Brain pericyte (primary cell): ENCODE measurements at places on chromosomes 12 and 14.

DNA sequence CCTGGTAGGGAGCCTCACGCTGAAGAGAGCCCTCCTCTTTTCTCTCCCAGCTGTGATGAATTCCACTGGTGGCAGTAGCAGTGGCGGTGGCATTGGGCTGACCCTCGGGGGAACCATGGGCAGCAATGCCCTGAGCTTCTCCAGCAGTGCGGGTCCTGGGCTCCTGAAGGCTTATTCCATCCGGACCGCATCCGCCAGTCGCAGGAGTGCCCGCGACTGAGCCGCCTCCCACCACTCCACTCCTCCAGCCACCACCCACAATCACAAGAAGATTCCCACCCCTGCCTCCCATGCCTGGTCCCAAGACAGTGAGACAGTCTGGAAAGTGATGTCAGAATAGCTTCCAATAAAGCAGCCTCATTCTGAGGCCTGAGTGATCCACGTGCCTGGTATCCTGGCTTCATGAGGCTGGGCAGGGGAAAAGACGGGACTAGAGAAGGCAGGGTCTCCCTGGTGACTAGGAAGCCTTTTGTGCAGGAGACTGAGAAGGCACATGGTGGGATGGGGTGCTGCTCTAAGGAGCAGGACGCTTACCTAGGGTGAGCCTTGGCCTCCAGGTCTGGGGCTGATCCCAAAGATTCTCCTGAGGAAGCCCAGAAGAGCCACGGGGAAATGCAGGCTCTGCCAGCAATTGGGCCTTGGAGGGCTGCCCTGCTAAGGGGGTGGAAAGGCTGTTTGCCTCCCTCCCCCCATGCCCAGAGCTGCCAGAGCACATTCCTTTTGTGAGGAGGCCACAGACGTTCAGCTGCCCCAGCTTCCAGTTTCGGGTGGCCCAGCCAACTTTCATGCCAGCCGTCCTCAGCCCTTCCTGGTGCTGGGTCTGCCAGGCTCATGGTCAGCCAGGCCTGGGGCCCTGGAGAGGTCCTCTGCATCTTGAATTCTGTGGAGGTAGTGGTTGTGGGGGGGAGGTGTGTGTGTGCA is 15.8 kb downstream of the KRT7 start:
- no peak for DNase-seq

GRCh38 chr14:76115010-76115422 is 36.7 kb upstream of the GPATCH2L start:
- no peak for DNase-seq

DNA sequence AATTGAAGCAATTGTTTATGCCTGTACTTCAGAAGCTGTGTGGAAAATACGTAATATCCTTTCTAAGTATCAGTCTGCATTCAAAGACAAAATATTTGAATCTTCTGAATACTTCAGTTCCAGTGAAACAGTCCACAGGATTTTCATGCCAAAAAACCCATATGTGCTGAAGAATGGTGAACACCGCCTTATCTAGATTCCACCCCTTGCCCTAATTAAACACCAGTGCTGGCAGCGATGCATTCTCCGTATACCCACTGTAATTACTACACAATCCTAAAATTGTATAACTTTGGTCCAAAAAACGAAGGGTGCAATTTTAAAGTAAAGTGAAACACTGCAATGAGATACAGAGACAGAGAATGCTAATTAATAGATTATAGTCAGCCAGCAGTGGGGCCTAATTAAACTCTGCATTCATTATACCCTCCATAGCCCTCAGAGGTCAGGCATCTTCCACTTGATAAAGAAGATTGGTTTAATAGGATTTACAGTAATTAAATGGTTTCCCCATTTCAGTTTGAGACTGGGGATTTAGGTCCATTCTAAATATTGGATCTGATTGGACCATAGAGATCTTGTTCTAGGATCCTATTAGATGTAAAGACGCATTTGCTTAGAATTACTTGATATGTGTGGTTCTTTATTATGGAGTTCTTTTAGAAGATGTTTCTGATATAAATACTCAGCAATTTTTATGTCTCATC is 43.9 kb downstream of the ERC1 start:
- no peak for DNase-seq

- no peak for DNase-seq
Measured at GRCh38 chr12:98416845-98417244, 98.5 kb upstream of the TMPO start.

DNA sequence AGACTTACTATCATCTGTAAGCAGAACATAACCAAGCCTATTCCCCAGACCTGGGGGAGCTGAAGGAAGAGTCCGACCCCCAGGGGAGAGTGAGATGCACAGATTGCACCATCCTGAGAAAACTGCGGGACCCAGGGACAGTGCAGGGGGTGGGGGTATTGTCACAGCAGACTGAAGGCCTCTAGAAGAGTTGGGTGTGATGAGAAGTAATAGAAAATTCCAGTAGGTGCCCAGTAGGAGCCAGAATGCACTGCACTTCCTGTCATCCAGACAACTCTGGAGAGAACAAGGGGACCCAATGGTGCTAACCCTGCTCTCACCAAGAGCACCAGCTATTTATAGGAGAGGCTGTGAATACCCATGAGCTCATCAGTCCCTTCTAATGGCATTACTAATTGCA is 190.1 kb downstream of the BCL11B start:
- no peak for DNase-seq

GRCh38 chr12:119229837-119230236 is 51.1 kb downstream of the HSPB8 start:
- no peak for DNase-seq

- DNase-seq: no peak
Measured at GRCh38 chr14:99728981-99729451, 44.9 kb downstream of the CYP46A1 start.

GRCh38 chr14:95695051-95695450 is 8.8 kb downstream of the TCL1B start:
- DNase-seq: no peak

DNA sequence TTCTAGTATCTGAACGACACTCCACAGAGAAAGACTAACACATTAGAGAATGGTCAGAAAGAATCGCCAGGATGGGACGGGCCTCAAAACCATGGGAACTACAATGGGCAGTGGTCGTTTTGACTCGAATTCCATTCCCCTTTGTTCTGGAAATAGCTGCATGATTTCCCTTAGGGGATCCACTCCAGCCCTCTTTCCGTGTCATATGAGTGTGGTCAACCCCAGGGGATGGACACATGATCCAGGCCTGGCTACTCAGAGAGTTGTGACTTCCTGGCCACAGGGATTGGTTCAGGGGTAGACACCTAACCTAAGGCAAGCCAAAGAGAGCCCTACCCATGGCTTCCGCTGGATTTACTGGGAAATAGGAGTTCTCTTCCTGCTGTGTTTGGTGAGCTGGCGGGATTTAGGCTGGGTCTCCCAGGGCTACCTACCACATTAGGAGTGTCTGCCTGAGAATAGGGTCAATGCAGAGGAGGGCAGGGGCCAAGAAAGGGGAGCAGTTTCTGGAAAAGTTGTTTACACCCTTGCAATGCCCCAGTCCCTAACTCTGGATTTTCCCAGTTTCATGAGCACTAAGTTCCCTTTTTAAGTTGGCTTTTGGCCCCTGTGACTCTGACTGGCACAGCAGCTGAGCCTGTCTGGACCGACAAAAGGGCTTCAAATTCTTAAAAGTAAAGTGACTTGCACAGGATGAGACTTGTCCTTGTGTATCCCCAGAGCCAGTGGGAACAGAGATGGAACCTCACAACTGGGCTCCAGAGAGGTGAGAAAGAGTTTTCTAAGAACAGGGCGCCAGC is 28.1 kb upstream of the GPATCH2L start:
- no peak for DNase-seq

DNA sequence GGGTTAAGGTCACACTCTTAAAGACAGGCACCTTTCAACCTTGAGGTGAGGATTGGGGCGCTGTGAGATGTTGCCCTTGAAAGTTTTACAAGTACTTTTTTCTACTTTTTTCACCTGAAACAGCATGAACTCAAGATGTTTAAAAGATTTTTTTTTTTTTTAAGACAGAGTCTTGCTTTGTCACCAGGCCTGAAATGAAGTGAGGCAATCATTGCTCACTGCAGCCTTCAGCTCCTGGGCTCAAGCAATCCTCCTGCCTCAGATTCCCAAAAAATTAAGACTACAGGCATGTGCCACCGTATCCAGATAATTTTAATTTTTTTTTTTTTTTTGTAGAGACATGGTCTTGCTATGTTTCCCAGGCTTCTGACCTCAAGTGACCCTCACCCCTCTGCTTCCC is 243.9 kb downstream of the DIO2 start:
- no peak for DNase-seq

DNA sequence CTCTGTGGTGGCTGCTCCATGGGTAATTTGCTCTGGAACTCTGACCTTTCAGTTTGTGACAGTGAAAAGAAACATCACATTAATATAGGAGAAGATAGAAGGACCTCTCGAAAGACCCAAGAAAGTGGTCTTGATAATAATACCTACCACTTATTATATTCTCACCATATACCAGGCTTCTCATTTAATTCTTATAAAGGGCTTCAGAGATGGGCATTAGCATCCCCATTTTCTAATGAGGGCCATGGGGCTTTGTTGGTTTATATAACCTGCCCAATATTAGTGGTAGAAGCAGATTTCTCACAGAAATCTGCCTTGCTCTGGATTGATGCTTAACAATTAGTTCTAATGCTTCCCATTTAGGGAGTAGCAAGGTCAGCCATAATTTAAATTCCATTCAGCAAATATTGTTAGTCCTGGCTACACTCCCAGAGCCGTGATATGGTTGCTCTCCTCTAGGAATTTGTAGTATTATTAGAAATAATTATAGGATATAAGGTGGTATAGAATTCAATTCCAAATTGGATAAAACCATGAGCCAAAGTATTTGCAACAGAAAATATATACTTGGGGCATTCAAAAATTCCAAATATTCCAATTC is 7.4 kb upstream of the AMIGO2 start:
- no peak for DNase-seq

DNA sequence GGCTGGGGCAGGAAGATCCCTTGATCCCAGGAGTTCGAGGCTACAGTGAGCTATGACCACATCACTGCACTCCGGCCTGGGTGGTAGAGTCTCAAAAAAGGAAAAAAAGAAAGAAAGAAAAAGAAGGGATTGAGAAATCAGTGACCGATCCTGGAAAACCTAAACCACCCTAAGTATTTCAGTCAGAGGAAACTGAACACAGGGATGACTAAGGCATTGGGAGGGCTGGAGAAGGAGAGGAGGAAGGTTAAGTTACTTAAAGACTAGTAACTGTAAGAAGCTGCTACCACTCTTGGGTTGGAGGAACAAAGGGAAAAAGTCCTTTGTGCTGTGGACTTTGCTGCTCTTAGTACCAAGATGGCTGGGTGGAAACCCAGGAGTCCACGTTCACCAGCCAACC is 10.6 kb downstream of the HHIPL1 start:
- DNase-seq: no peak

- DNase-seq: no peak
Measured at GRCh38 chr14:75917946-75918335, 63.9 kb downstream of the TGFB3 start.
